ENCODE measurements at places on chromosomes 4 and X.

- no peak for DNase-seq
Observed at GRCh38 chr4:71497078-71497477, 158.3 kb downstream of the SLC4A4 start.

DNA sequence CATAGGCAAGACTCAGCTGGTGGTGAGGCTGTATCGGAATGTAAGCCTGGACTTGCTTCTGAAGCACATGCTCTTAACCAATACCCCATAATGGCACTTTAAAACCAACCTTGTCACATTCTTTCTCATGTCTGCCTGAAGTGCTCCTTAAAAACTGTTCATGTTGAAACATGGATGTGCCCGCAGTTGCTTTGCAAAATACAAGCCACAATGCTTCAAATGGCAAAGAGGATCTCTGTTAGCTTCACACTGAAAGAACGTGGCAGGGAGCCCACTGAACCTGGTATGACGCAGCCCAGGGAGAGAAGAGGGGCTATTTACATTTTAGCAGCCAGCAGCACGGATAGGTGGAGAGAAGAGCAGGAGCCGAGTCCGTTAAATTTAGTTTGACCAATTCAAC, 29.3 kb downstream of the SOD3 start:
- no peak for DNase-seq

DNA sequence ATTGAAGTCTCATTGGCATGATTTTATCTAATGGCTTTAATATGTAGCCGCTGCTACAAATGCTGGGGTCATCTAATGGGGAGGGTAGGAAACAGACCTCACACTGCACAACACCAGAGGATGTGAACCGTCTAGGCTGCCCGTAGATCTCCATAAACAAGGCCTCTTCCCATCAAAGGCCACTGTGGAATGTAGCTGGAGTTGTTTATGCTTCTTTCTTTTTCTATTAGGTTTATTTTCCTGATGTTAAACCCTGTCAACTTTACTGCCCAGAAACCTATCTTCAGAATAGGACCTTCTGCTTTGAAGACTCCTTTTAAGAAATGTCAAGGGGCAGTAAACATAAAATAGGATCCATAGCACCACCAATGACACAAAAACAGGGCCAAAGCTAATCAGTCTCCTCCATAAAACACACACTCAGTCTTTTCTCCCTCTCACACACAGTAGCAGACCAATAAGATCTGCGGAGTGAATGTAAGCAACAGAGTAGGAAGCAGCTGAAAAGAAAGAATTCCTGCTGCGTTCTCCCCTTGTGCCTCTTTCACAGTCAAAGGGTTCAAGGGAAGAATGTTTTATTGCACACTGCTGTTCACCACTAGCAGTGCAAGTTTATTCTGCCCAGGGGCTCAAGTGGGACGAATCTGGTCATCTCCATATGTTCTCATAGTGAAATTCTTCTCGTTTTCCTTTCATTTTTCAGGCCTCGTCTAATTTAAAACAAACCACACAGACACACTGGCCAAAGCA, 72.2 kb downstream of the MAML3 start:
- no peak for DNase-seq

DNA sequence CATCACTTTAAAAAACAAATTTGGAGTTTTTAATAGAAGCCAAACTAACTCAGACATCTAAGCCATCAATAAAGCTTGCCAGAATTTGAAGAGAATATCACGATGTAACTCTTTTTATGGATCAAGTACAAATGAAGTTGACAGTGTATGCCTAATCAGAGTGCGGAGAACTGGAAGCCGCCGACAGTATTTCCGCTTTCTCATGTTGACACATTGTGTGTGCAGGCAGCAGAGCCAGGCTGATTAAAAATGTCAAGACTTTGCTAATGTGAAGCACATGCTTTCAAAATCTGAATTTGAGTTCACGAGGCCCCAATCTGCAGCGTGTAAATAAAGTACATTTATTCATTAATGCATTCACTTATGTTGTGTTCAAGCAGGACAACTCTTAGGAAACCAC, 161.2 kb downstream of the TENM3 start:
- no peak for DNase-seq

DNA sequence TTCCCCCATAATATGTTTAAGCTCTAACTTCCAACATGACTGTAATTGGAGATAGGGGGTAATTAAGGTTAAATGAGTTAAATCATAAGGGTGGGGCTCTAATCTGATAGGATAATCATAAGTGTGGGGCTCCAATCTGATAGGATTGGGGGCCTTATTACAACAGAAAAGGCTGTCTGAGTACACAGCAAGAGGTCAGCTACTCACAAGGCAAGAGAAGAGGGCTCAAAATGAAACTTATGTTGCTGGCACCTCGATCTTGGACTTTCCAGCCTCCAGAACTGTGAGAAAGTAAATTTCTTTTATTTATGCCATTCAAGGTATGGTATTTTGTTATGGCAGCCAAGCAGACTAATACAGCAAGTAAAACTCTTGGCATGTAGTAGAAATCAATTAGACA, 16.4 kb downstream of the SH2D1A start:
- DNase-seq, result no peak

DNA sequence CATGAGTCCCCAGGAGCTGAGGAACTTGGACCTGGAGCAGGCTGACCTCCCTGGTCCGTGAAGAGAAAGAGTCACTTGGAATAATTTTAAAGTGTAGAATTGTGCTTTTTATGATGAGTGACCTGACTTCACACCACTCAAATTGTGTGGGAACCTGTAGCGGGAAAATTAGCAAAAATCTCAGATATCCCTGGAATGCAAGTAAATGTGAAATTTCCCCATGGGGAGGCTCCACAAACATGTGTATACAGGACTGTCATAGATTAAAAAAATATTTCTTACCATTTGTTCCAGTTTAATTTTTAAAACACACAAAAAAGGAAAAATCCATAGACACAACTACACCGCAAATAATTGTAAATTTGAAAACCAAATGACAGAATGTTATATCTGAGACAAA, 1079.6 kb upstream of the PABPC4L start:
- DNase-seq, result no peak

DNA sequence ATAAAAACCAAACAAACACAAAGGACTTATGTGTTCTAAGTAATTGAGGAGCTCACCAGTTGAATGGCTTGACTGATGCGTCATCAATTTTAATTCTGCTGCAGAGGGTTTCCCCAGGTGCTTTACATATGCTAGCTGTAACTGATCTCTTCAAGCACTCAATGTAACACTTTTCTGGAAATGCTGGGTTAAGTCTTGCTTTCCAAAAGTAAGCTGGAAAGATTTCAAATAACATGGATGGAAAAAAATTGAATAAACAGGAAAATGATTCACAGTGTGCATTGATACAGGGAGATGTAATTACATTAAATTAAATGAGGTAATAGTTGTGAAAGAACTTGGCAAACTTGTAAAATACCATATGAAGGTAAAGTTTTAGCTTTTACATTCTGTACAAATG, 186.7 kb upstream of the WDFY3 start:
- no peak for DNase-seq

GRCh38 chr4:27084685-27085361, 224.2 kb downstream of the STIM2 start:
- DNase-seq, result peak; percentile 21

DNA sequence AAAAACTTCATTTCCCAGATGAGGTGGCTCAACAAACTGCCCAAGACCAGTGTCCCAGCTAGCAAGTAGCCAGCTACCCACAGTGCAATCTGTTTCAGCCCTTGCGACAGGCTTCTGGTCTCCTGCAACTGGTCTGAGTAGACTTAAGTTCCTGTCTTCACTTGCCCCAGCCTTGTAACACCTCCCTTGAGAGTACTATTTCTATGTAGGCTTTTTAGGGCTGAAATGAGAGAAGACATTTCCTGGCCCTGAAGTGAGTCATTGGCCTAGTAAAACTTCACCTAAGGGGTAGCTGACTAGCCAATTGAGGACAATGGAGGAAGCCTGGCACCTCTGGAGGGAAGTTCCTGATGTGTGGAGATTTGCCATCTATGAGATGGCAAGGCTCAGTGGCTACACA, 80.1 kb upstream of the STIM2 start:
- DNase-seq, result no peak

DNA sequence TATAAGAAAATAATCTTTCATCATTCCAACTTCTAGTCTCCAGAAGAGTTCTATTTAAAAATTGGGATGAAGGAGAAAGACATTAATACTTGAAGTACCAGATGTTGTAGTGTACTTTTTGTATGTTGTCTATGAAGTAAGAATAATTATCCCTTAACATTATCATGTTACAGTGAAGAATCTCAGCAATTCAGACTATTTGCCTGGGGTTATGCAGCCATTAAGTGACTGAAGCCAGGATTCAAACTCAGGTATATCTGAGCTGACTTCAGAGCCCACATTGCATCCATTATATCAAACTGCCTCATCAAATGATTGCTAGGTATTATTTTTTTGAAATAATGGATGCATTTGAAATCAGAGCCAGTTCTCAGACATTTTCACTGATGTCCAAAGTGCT, 76.1 kb upstream of the FHDC1 start:
- DNase-seq, result no peak

GRCh38 chr4:117084866-117085701, at the start of gene TRAM1L1:
Gene TRAM1L1, minus strand, starts transcription at chr4:117085576. Its CDS starts 183 bp downstream, at chr4:117085393.
- DNase-seq, result peak; percentile 65

DNA sequence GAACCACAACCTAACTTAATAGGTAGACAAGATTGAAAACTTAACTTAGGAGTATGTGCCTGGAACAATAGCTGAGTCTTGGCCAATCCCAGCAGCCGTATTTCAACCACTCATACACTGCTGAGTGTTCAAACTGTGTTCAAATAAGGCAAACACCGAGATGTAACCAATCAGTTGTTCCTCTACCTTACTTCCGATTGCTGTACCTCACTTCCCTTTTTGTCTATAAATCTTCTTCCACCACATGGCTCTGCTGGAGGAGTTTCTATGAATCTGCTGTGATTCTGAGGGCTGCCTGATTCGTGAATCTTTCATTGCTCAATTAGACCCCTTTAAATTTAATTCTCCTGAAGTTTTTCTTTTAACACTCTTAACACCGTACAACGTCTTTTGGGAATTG, 108.0 kb downstream of the ANAPC4 start:
- DNase-seq, result no peak

DNA sequence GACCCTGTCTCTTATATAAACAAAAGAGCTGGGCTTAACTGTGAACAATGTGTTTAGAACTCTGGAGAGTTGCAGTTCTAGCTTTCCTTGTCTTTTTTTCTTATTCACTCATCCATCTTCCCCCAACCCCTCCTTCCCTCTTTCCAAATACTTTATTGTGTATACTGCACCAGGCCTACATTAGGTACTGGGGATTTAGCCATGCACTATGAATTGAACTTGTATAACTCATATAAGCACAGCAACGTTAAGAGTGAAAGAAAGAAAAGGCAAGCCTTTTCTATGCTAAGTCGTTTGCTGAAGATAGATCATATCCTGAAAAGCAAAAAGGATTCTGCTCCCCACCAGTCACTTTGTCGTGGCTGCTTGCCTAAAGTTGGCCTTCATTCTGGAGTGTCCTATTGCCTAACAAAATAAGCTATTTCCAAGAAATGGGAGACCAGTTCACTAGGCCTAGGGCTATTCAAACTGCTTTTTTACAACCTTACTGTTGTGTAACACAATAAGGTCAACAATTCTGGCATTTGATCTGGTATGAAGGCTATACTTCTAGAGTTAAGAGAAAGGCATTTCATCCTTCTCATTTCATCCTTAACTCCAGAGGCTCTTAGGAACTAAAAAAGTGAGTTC, 32.2 kb downstream of the CCNI start:
- no peak for DNase-seq

- DNase-seq, result no peak
Observed at GRCh38 chr4:17286752-17287460, 225.0 kb downstream of the QDPR start.

- DNase-seq, result no peak
Observed at GRCh38 chrX:10166248-10166716, 9.5 kb downstream of the CLCN4 start.

- no peak for DNase-seq
Observed at GRCh38 chr4:742096-742741, 36.6 kb downstream of the PCGF3 start.

- DNase-seq, result no peak
Observed at GRCh38 chr4:129384974-129385373, 289.0 kb downstream of the C4orf33 start.

DNA sequence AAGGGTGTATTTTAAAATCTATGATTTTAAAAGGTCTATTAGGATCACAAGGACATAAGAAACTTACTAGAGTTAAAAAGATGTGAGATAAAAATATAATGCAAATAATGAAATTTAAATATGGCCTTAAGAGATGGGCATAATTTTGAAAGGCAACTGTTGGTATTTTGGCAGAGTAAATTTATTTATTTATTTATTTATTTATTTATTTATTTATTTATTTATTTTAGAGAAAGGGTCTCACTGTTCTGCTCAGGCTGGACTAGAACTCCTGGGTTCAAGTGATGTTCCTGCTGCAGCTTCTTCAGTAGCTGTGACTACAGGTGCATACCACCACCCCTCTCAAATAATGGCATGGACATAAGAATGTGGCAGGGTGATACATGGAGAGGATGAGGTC, 932.1 kb upstream of the LCORL start:
- no peak for DNase-seq

DNA sequence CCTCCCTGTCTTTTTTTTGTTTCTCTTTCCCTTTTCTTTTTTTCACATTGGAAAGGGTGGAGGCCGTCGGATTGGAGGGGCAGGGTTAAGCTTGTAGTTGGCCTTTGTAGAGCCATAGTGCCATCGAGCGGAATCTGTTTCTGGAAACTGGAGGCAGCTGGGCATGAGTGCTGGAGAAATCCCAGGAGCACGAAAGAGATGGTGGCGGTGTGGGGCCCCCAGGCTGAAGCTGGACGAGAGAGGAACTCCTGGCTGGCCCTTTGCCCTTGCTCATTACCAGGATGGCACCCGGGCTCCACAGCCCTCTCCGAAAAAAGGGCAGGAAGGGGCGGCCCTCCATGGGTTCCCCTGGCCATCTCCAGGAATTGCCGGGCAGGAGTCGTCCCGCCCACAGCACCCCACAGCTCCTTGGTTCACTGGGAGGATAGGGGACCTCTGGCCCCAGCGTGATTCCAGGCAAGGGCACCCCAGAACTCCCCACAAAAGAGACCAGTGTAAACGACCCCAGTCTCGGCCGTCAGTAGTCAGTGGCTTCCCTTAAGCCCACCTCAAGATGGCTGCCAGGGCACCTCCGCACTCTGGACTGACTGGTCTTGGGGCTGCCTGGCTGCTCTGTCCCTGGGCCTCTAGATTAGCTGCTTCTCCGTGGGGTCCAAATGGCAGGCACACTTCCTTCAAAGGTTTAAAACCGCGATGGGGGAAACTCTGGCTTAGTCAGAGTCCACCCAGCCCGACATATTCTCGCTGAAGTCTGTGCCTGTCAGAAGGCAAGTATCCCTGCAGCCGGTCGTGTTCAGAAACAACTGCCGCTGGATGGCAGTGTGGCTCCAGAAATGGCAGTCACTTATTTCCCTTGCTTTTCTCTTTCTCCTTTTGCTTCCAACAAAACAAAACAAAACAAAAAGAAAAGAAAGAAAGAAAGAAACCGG, 74.1 kb downstream of the NBDY start:
- peak; percentile 88 for DNase-seq

DNA sequence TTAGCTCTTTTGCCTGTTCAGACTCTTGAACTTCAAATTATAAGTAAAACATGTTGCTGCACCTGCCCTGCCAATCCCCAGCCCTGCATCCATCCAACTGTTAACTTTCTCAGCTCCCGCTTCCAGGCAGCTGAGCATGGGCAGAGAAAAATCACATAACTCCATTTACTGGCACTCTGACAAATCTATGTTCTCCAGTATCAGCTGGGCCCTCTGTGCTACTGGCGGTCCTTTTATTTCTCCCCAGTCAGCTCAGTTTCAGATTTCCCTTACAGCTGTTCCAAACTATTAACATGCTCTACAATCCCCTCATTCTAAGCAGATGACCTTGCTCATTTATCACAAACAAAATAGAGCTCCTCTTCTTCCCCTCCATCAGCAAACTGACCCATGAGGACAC, 240.4 kb upstream of the TET2 start:
- DNase-seq, result no peak

All from C1 segment of cervical spinal cord (tissue), 14 donors.